ENCODE measurements at places on chromosomes 1 and 21.
A peak's percentile ranks its signal among the peaks of the same experiment; 100 is the strongest.

DNA sequence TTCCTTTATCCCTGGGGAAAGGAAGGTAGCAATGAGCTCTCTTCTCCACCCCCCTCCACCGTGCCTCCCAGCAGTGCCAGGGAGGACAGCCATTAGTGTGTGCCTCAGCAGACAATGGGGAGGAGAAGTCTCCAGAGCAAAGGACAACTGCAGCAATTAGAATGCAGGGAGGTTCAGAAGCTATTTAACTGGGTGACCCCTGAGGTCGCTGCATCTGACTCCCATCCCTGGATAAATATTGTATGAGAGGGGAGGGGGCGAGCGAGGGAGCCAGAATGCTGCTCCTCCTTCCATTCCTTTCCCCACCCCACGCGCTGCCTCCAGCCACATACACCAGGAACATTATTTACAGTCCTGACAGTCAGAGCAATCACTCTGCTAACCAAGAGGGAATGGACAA is 59.0 kb downstream of the ERI3 start:
- no peak for DNase-seq

DNA sequence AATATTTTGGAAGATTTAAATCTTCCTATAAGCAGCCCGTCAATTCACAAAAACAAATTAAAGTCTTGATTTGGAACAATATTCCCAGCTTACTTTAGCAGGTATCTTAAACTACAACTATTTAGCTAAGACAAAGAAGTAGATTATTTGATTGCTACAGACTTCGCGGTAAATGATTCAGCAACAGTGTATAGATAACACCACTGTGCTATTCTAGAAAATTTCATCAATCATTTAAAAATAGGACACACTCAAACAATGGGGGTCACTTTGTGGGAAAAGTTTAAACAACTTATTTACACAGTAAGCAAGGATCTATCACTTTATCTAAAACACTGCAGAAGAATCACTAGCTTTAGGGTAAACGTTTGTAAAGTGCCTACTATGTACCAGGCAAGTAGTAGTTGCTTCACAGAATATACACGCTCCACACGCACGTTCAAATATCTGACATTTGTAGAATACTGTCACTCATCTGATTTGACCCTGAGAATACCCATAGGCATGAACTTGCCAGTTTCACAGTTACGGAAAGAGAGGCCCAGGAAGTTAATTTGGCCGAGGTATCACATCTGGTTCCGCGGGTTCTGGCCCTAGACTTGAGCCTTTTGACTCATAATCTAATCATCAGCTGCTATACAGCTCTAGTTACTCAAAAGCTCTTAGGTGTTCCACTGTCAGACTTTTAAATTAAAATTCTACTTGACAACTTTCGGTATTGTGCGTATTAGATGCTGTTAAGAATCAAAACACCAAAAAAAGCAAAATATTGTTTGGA is 876 bp downstream of the DENND2C start:
- DNase-seq = no peak

DNA sequence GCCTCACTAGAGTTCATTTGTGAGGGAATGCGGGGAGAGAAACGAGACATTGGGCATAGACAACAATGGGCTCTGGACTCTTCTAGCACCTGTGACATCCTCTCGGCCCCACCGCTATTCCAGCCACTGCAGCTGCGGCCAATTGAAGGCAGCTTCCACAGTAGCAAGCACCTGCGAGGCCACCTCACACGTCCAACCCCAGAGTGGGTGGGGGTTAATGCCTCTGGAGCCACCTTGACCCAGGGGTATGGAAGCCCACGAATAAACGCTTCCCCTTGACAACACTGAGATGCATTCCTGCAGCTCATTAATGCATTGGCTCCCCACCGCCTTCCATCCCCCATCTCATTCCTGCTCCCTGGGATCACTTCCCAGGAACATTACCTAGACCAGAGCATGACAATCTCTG is 104.4 kb downstream of the GLIS1 start:
- DNase-seq = no peak

- no peak for DNase-seq
Observed at GRCh38 chr1:228198977-228199590, 8.8 kb upstream of the OBSCN start.

- DNase-seq = no peak
Observed at GRCh38 chr1:202117898-202118371, 4.8 kb upstream of the GPR37L1 start.

GRCh38 chr1:218845589-218845988 is 328.1 kb upstream of the LYPLAL1 start:
- DNase-seq = no peak

DNA sequence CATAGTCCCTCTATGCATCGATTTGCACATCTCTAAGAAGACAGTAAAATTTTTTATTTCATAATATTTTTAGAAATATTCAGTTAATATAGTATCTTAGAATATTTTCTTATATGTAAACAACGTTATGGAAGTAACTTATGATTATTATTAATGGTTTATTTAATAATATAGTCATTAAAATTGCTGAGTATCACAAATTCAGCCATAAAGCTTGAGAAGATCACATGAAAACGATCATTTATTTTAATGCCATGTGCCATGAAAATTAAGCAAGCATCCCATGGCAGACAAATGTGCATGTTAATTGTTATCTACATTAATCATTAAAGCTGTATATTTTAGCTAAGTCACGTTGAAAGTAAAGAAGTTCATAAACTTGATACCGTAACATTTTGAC is 907.1 kb downstream of the KCNT2 start:
- DNase-seq = no peak

DNA sequence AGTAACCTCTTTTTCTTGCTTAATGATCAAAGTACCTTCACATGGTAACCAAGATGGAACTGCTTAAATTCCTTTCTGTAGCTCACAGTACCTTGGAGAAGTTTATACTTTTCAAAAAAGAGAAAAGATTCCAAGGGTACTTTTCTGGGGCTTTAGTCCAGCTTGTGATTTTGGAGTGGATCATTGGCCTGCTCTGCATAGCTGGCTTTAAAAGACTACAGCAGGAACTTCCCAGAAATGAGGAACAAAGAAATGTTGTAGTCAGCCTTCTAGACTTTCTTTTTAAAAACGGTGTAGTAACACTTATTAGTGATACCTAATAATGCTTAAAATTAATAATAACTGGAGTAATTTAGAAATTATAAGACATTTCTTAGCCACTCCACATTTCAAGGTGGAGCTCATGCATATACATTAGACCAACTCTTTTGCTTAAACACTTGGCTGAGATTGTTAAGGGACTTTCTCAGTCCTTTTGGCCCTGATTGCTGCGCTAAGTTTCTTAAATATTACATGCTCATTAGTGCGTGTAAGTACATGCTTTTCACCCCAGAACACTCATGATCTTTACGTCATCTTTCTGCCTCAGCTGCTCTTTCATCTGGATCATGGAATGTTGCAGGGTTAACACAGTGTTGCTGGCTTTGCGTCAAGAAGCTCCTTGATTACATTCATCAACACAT is 57.3 kb downstream of the SDCCAG8 start:
- no peak for DNase-seq

DNA sequence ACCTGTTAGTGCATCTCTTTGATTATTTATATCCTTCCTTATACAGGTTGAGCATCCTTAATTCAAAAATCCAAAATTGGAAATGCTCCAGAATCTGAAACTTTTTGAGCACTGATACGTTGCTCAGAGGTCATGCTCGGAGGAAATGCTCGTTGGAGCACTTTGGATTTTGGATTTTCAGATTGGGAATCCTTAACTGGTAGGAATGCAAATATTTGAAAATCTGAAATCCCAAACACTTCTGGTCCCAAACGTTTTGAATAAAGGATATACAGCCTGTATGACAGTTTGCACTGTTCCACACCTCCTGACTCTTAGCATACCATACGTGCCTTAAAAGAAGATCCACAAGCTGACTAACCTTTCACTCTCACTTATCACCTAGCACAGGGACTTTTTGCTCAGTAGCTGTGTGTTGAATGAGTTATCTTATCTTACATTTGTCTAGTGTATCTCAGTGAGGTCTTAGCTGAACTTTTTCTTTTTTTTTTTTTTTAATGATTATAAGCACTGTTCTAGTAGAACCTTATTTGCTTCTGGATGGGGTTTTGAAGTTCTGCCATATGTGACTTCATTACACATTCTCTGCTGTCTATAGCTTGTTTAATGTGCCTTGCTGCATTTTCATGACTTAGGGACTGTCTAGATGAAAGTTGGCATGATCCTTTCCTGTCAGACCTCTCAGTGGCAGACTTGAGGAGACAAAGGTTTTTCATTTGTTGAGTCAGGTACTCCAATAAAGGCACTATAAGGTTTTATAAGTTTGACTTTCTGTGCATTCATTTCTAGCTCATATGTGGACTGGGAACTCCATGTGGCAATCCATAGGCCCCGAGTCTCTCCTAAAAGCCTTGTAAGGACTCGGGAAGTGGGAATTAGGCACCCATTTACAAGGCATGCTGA is 21.6 kb downstream of the PTGFRN start:
- DNase-seq = no peak

DNA sequence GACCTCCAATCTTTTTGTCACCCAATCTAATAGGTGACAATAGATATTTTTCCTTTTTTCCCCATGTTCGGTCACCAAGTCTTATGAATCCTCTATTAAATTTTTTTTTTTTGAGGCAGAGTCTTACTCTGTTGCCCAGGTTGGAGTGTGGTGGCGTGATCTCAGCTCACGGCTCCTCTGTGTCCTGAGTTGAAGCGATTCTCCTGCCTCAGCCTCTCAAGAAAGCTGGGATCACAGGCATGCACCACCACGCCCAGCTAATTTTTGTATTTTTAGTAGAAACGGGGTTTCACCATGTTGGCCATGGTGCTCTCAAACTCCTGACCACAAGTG is 42.5 kb upstream of the MTF1 start:
- no peak for DNase-seq

GRCh38 chr1:236316437-236316836 is 34.7 kb upstream of the ERO1B start:
- no peak for DNase-seq

- peak; percentile 61 for DNase-seq
Observed at GRCh38 chr1:204830747-204831146, 39.9 kb upstream of the NFASC start.

- peak; percentile 17 for DNase-seq
Observed at GRCh38 chr1:215992620-215993019, 425.5 kb downstream of the KCTD3 start.

GRCh38 chr1:119655154-119655553 is 7.1 kb upstream of the ZNF697 start:
- no peak for DNase-seq

GRCh38 chr1:205124726-205125125 is 2.9 kb upstream of the RBBP5 start:
- DNase-seq = no peak

GRCh38 chr1:32828341-32828740 is 10.9 kb downstream of the S100PBP start:
- DNase-seq = peak; percentile 66

- DNase-seq = no peak
Observed at GRCh38 chr1:84998642-84999280, 1.8 kb upstream of the MCOLN2 start.

DNA sequence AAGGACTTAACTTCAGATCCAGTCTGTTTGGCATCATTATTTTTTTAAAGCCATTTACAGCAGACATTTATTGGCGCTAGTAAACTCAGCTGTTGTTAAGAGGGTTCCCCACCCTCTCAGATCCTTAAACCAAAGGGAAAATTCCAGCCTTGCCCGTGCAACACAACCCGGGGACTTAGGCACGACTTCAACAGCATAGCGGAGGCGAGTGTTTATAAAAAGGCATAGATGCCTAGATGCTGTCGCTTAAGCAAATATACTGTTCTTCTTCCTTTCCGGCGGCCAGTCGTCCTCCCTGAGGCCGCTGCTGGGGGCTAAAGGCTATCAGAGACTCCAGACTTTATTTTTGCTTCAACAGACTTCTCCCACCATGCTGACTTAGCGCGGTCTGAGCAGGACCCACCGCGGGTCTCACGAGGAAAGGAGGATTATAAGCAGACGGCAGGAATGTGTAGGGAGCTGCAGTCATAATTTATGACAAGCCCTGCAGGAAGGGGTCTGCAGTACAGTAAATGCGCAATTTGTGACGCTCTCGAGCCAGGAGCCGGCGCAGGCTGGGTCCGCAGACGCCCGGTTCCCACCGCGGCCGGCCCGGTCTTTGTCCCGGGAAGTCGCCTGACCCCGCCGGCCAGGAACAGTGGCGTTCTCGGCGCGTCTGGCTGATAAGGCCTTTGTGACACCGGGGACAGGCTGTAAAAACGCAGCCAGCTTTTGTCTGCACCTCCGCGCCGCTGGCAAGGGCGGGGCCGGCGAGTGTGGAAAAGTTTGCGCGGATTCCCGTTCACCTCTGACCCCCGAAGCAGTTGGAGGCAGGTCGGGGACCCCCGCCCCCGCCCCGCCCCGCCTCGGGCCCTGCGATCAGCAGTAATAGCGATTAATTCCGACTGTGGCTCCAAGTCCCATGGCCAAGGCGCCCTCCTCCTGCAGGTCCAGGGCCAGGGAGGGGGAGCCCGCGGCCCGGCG is 61.2 kb upstream of the ARHGEF16 start:
- no peak for DNase-seq

GRCh38 chr1:110207831-110208230 is 2.3 kb upstream of the KCNC4 start:
- DNase-seq = peak; percentile 83

GRCh38 chr1:226063977-226064815 is 1.7 kb downstream of the H3-3A start:
- peak; percentile 23 for DNase-seq

- peak; percentile 61 for DNase-seq
Observed at GRCh38 chr21:33403786-33404585, 773 bp downstream of the IFNGR2 start.

GRCh38 chr1:59765011-59765730 is 49.6 kb upstream of the HOOK1 start:
- DNase-seq = no peak

- no peak for DNase-seq
Observed at GRCh38 chr1:204128464-204128963, 23.3 kb downstream of the ETNK2 start.

DNA sequence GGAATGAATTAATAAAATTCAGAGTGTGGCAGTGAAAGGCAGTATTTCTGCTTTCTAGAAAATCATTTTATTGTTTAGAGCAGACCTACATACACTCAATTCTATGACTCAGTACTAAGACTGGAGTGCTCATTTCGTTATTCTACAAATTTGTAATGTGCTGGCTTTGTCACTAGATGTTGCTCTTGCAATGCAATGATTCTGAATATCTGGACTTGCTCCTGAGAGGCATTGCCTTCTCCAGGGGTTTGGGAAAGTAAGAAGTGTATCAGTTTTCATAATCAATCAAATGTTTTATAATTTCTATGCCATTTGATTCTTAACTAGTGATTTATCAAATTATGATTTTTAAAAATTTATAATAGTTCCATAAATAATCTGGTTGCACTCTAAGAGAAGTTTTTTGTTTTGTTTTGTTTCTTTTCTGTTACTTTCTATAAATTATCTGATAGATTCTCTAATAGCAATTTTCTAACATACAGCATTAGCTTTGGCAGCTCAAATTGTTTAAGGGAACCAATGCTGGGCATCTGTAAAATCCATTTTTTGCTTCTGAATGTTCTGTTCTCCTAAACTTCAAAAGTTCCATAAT is 280.5 kb upstream of the SGIP1 start:
- DNase-seq = peak; percentile 57

DNA sequence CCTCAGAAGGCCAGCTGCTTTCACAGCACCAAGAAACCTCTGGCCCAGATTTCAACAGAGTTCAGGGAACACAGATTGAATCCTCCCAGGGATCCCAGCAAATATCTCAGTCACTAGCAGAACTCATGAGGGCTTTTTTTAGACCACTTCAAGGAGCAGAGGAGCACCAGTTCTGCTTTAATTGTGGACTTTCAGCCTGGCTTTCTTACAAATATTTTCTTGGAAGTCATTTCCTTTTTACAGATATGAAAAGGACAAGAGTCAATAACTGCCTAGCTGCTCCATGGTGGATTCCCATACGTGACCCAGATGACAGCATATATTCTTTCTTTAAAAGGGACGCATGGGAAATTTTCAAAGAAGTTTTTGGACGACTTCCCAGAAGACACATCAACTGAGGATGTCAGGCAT is 6.4 kb upstream of the LRRC8B start:
- DNase-seq = no peak

Data from cerebellar cortex (tissue), 1 donor.